Stimulated activated CD8-positive, alpha-beta memory T cell treated with anti-CD3 and anti-CD28 coated beads, Interleukin-15, amount 100 ng/mL, for 48 hours (primary cell): ENCODE measurements at places on chromosomes 13 and 19.
A peak's percentile ranks its signal among the peaks of the same experiment; 100 is the strongest.

DNA sequence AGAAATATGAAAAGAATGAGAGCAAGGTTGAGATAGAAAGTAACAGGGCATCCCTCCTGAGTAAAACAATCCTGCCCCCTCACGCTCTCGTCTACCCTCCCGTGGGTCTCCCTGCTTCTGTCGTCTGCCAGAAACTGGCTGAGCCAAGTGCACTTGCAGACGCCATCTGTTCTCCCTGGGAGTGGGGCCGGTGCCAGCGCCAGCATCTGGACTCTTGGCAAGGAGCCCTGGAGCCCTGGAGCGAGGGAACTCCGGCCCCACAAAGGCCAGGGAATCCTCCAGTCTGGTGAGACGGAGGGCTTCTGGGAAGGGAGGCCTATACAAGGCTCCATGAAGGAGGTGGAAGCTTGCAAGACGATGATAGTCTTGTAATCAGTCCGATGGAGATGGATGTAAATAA, 2.3 kb upstream of the TMEM91 start:
- no peak for DNase-seq

DNA sequence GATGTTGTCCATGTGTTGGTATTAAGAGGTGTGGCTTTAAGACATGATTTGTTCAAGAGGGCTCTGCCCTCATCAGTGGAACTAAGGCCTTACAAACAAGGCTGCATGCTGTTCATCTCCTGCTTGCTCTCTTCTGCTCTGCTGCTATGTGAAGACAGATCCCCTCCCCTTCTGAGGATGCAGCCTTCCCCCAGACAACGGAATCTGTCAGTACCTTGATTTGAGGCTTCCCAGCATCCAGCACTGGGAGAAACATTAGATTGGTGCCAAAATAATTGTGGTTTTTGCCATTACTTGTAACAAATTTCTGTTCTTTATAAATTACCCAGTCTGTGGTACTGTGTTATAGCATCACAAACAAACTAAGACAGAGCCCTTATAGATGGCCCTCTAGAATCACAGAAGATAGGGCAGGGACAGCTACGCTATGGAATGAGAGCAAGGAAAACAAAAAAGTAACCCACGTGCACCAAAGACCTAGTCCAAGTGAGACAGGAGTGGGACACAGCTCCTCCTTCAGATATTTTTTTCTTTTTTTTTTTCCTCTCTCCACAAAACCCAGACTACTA, 151.5 kb upstream of the RXFP2 start:
- no peak for DNase-seq

DNA sequence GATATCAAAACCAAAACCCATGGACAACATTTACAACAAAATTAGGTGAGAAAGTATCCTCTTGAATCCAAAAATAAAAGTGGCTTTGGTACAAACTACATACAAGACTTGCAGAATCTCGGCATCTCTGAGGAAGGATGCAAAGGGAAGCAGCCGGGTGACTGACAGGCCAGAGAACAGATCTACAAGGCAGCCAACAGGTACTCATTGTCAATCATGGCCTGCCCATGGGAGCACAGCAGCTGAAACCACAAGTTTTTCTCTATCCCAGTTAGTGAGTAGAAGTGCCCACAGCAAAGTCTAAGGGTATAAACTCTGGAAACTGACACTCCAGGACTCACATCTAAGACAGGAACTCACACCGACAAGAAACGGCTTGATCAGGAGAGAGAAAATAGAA, 74.5 kb downstream of the TBC1D4 start:
- no peak for DNase-seq

GRCh38 chr13:102947745-102948405, 102.0 kb downstream of the ERCC5 start:
- no peak for DNase-seq

DNA sequence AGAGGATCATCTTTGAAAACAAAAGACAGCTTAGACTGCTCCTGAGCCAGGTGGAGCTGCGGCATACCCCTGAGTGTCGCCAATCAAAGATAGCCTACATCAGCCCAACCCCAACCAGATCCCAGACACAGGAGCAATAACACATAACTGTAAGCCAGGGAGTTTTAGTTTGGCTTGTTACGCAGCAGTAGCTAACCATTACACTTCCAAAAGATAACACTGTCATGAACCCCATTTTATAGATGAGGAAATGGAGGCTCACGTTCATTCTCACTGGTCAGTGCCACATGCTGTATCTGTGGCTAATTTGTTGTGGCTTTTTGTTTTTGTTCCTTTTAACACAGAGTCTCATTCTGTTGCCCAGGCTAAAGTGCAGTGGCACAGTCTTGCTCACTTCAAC, 47.3 kb downstream of the TINCR start:
- DNase-seq, result no peak

GRCh38 chr19:4633140-4633967, 6.0 kb upstream of the TNFAIP8L1 start:
- DNase-seq, result peak; percentile 39

- no peak for DNase-seq
These were observed 135.6 kb downstream of the SLC7A1 start for GRCh38 chr13:29459813-29460355.

DNA sequence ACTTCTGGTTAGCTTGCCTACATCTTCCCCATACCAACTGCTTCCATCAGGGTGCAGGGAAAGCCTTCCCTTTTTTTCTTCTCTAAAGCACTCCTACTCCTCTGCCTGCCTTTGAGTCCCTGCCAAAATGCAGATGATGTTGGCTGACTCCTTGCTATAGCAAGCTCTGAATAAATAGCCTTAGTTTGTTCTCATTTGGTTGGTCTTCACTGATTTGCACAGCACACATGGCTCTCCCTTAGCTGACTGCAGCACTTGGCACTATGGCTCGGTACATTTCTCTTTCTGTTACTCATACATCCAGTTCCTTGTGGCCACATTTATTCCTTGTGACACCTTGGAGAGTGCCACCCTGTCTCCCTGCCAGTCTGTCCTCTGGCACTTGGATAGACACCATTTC, 249.8 kb downstream of the DCLK1 start:
- no peak for DNase-seq

DNA sequence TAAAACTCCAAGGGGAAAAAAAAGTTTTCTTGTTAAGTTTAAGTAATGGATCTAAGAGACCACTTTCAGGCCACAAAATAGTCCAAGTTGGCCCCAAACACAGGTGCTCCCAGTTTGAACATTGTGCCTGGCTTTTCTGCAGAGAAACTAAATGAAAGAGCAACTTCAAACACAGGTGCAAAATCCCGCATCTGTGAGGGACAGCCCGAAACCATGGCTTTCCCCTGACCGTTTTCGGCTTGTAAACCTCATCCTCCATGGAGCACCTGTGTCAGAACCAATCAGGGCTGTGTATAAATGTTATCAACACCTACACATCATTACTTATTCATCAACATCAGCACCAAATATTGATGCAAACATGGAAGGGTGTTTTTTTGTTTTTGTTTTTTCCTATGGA, 126.8 kb upstream of the OBI1 start:
- no peak for DNase-seq

DNA sequence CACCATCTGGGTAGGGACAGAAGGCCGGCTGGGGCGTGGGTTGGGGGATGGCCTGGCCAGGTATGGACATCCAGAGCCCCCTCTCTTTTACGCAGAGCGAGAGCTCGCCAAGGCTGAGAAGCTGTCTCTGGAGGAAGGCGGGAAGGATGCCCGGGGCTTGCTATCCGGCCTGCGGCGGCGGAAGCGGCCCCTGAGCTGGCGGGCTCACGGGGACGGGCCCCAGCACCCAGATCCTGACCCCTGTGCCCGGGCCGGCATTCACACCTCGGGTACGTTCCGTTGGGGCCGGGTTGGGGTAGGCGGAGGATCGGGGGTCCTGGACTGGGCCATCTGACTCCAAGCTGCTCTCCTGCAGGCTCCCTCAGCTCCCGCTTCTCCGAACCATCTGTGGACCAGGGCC, 8.7 kb upstream of the SCN1B start:
- DNase-seq, result no peak

DNA sequence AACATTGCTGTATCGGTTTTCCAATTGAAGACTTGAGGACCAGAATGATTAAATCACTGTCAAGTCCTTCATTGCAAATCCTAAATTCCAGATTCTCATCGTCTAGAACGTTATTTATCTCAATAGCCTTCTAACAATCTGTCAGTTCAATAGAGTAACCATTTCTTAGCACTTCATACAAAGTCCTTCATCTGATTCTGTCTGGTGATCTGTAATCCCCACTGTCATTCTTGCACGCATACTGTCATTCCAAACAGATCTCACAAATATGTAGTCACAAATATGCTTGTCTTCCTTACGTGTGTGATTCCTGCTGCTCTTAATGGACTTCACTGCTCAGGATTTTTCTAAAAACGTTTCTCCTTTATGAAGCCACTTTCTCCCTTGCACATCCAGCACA, 1197.5 kb downstream of the EFNB2 start:
- no peak for DNase-seq

- DNase-seq, result peak; percentile 73
These were observed at the start of gene TRIP10 for GRCh38 chr19:6739390-6739882. TSS of gene TRIP10 (plus strand) at chr19:6739680. CDS start at chr19:6739762, 82 bp downstream.

DNA sequence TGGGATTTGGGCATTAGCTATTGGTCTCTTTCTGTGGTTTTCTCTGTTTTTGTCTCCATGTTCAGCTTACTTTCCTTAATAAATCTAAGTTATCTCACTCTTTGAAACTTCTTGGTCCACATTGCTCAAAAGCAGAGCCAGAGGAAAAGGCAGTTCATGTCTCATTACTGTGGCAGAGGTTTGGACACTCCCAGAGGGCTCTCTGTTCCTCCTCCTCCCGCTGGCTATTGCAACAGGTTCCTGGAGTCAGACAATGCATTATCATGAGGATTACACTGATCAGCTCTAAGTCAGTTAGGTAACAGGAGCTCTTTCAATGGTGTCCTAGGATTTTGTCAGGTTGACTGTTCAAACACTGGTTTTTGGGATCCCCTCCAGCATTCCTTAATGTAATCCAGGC, 298.8 kb downstream of the NDFIP2 start:
- no peak for DNase-seq

- no peak for DNase-seq
These were observed 18.1 kb upstream of the UBE2L5 start for GRCh38 chr13:30404207-30404606.

- no peak for DNase-seq
These were observed 115.2 kb downstream of the LMO7 start for GRCh38 chr13:75751350-75751749.

- no peak for DNase-seq
These were observed 8.3 kb downstream of the LSM7 start for GRCh38 chr19:2320049-2320448.

GRCh38 chr19:49125025-49125731, 5.8 kb downstream of the PPFIA3 start:
- no peak for DNase-seq

DNA sequence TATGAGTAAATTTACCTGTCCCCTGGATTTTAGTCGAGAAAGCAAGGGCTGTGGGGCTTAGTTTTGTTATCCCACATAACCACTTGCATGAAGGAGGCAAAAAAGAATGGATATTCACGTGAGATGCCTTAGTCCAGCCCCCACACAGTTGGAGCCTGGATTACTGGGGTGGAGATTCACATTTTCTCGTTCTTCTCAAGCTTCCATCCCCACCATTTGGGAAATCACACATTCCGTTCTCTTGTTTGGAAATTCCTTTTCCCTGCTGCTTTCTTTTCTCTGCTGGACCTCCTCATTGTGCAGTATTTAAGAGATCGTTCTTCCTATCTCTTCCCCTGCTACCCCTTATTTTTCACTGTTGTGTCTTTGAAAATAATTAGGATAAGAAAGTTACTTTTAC, 45.1 kb upstream of the FARP1 start:
- DNase-seq, result no peak

DNA sequence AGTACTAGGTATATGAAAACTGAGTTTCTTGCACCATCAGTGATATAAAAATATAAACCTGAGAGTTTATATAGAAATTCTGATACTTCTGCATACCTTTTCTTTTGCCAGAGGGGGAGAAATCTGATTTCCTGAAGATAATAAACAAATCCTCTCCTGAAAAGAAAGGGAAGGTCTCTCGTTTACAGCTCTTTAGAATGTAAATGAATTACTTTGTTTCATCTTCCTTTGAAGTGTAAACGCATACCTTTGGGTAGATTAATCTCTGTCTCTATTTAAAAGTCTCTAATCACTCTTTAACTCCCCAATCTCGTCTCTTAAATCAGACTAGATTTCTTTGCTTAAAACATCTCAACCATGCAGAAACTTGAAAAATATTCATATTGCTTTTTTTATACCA, 1092.9 kb downstream of the SLITRK5 start:
- DNase-seq, result no peak

DNA sequence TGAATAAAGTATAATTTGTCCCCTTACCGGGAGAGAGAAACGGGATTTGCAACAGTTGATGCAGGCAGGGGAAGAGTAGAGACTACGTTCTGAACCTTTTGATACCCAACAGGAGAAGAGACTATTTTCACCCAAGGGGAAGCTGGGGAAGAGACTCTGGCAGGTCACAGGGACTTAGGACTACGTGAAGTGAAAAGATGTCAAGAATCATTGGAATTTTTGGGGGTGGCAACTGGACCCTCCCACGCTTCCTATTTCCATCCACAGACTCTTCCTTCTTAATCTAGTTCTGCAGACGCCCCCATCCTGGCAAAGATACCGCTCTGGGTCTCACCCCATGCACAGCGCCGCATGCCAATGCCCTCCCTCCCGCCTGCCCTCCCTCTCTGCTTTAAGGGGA, 13.8 kb downstream of the CABP5 start:
- no peak for DNase-seq

- no peak for DNase-seq
These were observed 2823.7 kb upstream of the PCDH20 start for GRCh38 chr13:64239372-64239771.

GRCh38 chr19:51173681-51174080, 31.6 kb downstream of the SIGLEC7 start:
- no peak for DNase-seq

- DNase-seq, result no peak
These were observed 816.9 kb upstream of the SLC10A2 start for GRCh38 chr13:103883164-103883563.

DNA sequence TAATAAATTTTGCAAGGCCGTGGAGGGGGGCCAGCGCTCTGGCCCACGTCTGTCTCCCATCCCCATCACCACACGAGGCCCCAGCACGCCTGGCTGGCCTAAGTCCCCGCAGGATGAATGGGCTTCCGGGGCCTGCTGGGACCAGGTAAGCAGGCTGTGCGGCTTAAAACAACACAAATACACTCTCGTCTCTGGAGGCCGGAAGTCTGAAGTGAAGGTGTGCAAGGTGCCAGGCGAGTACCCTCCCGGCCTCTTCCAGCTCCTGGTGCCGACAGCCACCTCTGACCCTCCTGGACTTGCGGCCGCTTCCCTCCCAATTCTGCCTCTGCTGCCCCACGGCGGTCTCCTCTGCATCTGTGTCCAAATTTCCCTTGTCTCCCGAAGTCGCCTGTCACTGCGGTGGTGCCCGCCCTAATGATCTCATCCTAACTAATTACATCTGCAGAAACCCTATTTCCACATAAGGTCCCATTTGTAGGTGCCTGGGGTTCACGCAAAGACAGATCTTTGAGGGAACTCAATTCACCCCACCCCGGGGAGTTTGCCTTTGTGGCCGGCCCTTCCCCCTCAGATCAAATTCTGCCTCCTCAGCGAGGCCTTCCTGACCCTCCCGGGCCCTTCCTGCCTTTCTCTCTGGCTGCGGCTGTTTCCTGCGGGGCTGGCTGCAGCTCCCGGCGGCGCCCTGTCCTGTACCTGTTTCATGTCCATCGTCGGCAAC, 8.1 kb upstream of the PTBP1 start:
- no peak for DNase-seq
